ENCODE measurements at places on chromosomes 4 and X.
A peak's percentile ranks its signal among the peaks of the same experiment; 100 is the strongest.

DNA sequence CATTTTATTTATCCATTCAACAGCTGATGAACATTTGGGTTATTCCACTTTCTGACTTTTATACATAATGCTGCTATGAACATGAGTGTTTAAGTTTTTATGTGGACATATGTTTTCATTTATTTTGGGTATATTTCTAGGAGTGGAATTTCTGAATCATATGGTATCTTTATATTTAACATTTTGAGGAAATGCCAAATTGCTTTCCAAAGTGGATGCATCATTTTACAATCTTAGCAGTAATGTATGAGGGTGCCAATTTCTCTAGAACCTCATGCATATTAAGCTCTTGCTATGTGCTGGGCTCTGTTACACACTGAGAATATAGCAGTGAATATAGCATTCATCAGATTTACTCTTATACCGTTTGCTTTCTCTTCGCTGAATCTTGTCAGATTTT is 983.7 kb downstream of the STIM2 start:
- DNase-seq = no peak

- no peak for DNase-seq
These were observed 24.1 kb upstream of the MAGEC1 start for GRCh38 chrX:141879616-141880015.

GRCh38 chr4:4673070-4673469 is 131.2 kb upstream of the STX18 start:
- DNase-seq = no peak

DNA sequence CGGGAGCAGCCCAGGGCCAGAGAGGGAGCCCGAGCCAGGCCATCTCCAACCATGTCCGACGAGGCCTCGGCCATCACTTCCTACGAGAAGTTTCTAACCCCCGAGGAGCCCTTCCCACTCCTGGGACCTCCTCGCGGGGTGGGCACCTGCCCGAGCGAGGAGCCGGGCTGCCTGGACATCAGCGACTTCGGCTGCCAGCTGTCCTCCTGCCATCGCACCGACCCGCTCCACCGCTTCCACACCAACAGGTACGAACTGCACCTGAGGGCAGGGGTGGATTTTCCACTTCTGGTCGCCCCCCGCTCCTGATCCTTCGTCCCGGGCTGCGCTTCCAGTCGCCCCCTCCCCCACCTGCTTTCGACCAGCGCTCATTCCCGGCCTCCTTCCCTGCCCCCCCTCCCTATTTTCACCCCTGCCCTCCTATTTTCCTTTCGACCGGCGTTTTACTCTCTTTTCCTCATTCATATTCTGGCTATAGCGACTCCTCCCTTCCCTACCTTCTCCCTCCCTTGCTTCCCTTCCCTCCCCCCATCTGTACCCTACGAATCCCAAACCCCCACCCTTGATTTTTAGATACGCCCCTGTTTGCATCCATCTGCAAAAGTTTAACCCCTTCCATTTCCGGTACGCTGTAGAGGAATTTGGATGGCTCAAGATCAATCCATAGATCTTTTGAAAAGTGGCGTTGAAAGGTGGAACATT is 633 bp downstream of the FAM199X start:
- DNase-seq = no peak

DNA sequence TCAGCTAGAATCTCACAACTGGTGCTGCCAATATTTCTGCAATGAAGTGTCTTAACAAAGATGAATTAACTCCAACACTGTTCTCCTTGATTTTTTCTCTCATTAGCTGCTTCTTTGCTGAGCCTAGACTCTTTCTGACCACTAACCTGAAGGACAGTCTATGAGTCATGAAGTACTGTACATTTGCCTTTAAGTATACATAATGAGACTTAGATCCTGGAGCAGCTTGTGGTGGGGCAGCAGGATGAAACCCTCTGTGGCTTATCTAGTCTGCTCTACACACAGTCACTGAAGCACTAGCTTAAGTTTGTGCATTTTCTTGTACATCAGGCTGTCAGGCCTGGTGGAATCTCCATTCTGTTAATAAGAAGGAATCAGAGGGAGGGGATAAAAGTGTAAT is 307.4 kb upstream of the SMIM31 start:
- no peak for DNase-seq

GRCh38 chr4:82797405-82798111 is 1.0 kb downstream of the SCD5 start:
- no peak for DNase-seq

DNA sequence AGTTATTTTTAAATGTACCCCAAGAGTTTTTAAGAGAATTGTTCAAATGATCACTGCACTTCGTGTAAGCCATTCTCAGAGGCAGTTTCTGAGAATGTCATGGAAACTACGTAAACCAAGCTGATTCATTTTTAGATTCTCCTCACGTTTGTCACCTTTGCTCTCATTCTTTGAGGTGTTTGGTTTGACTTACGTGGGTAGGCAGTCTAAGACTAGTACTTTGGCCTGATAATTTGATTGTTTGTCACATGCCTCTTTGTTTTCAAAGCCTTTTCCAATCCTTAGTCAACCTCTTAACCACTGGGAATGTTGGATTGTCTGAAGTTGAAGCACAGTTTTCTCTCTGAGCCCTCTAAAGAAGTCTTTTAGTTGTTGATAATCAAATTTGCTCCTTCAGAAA is 10.5 kb downstream of the SEPTIN11 start:
- DNase-seq = no peak

DNA sequence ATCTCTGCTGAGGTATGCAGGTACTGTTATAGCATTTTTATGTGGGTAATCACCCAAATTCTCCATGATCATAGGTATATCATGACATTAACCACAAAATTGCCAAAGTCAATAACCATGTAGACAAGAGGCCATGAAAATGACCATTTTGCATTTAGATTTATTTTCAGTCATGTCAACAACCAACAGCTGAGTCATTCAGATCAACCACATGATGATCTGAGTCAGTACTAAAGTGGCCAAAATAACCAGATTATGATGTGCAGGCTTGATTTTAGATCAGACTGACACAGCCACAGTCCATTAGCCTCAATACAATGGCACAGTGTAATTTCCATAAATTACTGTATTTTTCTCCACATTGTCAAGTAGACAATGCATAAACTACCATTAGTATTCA is 240.5 kb downstream of the GRIA3 start:
- DNase-seq = no peak

DNA sequence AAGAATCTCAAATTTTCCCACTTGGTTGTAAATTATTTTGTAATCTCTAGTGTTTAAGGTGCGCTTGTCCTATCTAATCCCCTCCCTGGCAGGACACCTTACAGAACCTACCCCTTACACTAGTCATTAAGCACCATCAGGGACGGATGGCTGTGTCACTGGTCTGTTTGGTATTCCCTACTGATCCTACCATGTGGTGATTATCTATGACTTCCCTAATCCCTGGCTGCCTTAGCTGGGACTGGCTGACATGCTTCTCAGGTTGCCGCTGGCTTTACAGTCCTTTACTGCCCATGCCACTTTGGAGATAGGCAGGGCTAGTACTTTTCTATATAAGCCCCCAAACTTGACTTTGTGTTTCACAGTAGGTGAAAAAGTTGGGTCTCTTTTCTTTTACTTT is 58.6 kb downstream of the ELOVL6 start:
- no peak for DNase-seq

DNA sequence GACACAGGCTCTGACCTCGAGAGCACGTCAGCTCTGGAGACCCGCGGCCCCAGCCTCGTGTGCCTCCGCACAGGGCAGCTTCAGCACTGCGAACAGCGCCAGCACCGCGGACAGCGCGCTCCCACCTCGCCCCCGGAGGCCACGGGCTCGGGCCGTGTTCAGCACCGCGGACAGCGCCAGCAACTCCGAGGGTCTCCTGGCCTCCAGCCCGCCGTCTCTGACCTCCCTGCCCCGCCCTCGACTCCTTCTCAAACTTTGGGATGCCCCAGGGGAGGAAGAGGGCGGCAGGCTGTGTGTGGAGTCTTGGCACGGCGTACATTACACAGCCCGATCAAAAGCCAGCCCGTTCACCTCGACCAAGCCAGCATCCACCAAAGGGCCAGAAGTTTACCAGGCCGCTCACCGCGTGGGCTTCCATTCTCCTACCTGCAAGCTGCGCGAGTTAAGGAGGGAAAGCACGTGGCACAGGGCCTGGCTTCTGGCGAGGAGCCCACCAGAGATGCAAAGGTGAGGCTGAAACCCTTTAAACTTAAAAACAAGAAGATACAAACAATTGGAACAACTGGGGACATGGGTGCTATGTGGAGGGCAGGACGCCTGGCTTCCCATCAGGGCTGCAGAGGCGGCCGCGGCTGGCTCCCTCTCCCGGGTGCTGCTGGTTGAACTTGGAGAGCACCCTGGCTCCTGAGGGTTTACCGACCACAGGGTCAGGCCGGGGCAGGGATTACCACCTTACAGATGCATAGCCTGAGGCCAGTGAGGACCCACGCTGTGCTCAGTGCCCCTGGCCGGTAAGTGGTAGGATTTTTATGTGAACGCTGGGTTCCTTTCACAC is 4.5 kb upstream of the NKX1-1 start:
- peak; percentile 10 for DNase-seq

- DNase-seq = no peak
These were observed 293.1 kb downstream of the CAMK2D start for GRCh38 chr4:113468165-113469022.

DNA sequence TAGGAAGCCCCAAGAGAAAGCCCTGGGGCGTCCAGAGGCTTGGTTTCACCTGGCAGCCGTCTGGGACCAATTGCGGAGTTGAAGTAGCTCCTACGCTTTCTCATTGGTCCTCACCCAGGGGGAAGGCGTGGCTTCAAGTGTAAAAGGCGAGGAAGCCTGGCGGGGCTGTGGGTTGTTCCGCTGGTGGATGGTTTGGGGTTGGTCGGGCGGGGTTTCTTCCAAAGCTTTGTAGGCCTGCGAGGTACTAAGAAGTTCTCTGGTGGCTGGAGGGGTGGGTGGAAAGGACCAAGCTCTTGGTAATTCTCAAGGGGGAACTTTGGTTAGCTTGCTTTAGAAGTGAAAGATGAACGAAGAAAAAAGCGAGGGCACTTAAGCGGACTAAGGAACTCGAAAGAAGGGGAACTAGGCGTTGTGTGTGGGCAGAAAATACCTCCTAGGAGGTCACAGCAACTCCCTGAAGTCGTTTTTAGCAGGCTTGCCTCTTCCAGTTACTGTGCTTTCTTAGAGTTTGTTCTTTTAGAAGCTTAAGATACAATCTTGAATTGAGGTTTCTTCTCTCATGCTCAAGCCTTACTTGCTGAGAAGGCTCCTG is 36.6 kb downstream of the CCNG2 start:
- DNase-seq = peak; percentile 86

GRCh38 chrX:16786791-16787735 is 797 bp downstream of the TXLNG start:
- DNase-seq = peak; percentile 45

DNA sequence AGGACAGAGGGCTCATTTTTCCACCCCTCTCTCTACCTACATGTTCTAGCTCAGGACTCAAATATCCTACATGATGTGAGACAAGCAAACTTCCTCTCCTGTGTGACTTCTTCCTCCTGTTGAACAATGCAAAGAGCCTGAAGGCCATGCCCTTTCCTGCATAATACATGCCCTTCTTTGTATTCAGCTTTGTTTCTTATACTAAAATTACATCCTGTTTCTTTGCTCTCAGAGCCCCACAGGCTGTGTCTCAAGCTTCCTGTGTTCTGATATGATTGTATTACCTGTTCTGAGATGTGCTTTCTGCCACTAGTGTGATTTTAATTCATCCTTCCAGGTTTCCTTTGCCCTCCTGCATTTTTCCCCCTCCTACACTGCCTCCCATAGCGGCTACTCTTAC is 166.4 kb upstream of the AFF2 start:
- DNase-seq = no peak

DNA sequence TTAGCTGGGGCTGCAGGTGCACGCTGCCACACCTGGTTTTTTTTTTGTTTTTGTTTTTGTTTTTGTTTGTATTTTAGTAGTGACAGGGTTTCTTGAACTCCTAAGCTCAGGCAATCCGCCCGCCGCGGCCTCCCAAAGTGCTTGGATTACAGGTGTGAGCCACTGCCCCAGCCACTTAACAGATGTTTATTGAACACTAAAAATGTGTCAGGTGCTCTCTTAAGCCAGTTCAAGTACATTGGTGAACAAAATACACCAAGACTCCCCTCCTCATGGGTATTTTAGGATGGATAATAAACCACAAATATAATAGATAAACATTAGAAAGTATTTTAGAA is 69.9 kb downstream of the TRAPPC11 start:
- DNase-seq = no peak

DNA sequence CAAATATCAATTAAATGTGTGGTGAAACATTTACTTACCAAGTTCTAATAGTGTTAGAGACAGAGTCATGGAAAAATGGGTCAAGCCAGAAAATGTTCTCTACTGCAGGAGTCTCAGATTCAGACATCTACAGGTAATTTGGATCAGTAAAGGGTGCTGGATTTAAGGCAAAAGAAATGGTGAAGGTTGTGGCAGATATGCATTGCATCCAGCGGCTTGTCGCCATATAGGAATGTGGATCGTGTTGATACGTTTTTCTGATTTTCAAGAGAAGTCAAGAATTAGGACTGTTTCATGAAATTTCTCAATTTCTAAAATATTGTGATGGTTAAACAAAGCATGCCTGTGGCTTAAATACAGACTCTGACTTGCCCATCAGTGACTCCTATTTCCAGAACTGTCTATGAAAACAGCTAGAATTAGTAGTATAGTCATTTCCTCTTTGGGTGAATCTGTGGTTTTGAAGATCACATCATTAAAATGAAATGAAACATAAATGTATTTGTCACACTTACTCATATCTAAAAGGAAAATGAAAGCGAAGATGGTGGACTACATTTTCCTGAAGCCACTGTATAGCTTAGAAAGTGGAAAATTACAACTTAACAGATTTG is 110.1 kb upstream of the VEGFC start:
- DNase-seq = no peak

GRCh38 chrX:11619441-11619840 is 46.3 kb downstream of the ARHGAP6 start:
- no peak for DNase-seq

GRCh38 chr4:36523182-36523581 is 241.8 kb downstream of the DTHD1 start:
- no peak for DNase-seq

GRCh38 chr4:43316813-43317212 is 424.3 kb downstream of the GRXCR1 start:
- no peak for DNase-seq

- DNase-seq = no peak
These were observed 75.8 kb upstream of the ATP6AP2 start for GRCh38 chrX:40504801-40505605.

DNA sequence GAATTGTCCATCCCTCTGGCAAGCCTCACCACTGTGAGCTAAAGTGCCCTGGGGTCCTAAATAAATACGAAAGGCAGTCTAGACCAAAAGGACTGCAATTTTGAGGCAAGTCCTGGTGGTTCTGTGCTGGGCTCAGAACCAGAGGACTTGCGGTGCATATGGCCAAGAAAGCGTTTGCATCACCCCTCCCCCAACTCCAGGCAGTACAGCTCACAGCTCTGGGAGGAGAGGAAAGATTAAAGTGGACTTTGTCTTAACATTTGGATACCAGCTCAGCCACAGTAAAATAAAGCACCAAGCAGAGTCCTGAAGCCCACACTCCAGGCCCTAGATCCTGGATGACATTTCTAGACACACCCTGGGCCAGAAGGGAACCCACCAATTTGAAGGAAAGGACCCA is 24.9 kb downstream of the RNF128 start:
- DNase-seq = no peak

GRCh38 chrX:44871114-44871645 is 1.8 kb upstream of the KDM6A start:
- no peak for DNase-seq

GRCh38 chr4:111113591-111113990 is 490.7 kb upstream of the PITX2 start:
- no peak for DNase-seq

- peak; percentile 40 for DNase-seq
These were observed 813 bp downstream of the DIAPH2 start for GRCh38 chrX:96685210-96686099.

Measured in CD4-positive, alpha-beta T cell treated with Interleukin-1 beta for 1 hour (primary cell).